ENCODE measurements at places on chromosomes 11 and 22.

GRCh38 chr11:87431392-87431791 is 393.7 kb downstream of the TMEM135 start:
- no peak for DNase-seq

- no peak for DNase-seq
Measured at GRCh38 chr11:28476049-28476448, 367.9 kb downstream of the METTL15 start.

- DNase-seq = no peak
Measured at GRCh38 chr11:100851584-100852152, 164.6 kb downstream of the ARHGAP42 start.

DNA sequence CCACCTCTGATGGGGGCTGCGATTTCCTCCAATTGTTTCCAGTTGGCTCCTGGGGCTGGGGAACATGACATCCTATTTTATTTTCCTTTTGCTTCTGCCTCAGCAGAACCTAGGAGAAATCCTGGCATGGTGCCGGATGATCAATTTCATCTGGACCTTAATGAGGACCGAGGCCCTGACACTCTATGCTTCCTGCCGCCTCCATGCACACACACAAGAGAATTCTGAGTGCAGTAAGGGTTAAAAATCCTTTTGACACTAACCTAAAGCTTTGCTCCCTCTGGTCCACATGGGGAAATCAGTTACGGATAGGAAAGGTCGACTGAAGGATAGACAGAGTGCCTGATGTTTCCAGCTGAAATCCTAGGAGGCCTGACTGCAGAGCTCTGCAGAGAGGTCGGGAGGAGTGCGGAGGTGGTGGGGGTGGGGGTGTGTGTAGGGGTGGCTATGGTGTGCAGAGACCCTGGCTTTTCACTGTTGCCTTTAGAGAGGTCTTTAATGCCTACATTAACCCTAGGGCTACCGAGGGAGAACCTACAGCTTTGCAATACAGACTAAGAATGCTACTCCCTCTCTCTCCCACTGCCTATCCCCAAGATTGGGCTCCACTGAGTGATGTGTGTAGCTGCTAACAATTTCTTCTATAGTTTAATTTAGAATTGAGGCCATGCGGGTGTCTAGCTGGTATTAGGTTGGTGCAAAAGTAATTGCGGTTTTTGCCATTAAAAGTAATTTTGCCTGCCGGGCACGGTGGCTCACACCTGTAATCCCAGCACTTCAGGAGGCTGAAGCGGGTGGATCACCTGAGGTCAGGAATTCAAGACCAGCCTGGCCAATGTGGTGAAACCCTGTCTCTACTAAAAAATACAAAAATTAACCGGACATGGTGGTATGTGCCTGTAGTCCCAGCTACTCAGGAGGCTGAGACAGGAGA is 53.6 kb upstream of the INCENP start:
- no peak for DNase-seq

DNA sequence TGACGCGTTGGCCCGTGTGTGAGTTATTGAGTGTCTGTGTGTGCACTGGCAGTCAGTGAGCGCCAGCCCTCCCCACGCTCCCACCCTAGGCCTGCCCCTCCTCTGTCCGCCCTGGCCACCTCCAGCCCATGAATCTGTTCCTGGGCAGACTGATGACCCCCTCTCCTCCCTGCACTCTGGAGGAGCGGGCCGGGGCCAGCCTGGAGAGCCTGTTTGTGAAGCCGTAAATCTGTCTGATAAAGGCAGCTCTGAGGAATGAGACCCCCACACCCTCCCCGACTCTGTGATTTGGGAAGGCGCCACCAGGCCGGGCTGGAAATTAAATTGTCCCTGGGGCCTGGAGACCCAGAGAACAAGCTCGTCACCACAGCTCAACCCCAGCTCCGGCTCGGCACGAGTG is 8.6 kb downstream of the TSSC4 start:
- no peak for DNase-seq

GRCh38 chr11:105361651-105362050 is 222.1 kb upstream of the CARD18 start:
- no peak for DNase-seq

- no peak for DNase-seq
Measured at GRCh38 chr22:23212061-23213021, 32.0 kb downstream of the BCR start.

- no peak for DNase-seq
Measured at GRCh38 chr22:43880541-43880991, 11.2 kb downstream of the PNPLA5 start.

DNA sequence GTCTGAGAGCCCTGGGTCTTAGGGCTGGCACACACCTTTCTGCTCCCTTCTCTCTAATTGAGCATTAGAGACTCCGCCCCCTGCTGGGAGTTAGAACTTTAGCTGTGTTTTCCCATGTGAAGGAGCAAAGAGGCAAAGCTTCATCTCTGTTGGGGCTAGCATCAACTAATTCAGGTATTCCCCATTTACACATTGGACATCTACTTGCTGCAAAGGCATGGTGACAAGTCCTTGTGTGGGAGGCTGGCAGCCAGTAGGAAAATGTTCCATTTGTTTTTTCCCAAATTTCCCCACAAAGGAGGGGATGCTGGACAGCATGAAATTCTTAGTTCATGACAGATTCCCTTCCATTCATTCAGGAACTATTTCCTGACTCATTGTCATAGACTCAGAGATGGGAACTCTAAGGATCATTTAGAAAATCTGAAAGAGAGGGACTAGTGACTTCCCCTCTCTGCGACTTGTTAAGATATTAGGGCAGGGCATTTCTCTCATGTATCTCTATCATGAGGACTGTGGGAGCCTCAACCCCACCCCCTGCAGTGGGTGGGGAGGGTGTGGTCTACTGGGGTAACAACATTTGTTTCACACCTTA is 3.6 kb downstream of the CD44 start:
- DNase-seq = peak; percentile 55

DNA sequence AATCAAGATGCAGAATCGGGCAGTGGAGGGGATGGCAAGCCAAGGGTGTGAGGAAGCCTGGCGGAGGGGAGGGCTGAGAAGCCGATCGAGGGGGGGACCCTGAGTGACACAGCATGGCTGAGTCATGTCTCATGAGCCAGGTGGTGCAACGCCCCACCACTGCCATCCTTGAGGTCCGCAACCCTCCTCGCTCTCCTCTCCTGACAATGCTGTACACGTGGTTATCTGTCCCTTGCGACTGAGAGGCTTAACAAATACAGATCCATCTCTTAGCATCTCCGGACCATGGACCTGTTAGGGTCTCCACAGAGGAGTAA is 14.2 kb downstream of the SLC22A12 start:
- DNase-seq = no peak

DNA sequence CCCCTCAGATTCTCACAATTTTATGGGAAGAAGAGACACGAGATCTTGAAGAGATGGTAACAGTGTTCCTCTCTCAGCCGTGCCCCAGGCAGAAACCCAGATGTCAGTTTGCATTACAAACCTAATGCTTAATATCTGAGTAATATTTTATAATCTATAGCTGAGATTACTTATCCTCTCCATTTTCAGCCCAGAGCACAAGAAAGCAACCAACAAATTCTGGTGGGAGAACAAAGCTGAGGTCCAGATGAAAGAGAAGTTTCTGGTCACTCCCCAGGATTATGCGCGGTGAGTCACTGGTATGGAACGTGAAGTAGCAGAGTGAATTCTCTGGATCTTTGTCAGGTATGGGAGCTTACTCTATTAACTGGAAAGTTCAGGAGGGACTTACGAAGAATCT is 884 bp downstream of the CENATAC start:
- DNase-seq = no peak

DNA sequence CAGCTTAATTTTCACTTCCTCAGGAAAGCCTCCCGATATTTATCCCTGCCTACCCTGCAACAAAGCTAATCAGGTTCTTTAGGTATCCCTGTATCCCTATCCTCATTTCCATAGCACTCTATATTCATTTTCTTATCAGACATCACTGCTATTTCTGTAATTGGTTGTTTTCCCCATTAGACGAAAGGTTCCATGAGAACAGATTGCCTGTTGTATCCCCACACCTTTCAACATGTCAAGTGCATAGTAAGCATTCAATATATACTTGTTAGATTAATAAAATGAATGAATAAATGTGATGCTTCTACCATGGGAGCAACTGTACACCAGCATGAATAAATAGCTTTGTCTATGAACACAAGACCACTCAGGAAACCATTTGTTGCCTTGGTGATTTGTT is 499.8 kb downstream of the DLG2 start:
- DNase-seq = no peak

DNA sequence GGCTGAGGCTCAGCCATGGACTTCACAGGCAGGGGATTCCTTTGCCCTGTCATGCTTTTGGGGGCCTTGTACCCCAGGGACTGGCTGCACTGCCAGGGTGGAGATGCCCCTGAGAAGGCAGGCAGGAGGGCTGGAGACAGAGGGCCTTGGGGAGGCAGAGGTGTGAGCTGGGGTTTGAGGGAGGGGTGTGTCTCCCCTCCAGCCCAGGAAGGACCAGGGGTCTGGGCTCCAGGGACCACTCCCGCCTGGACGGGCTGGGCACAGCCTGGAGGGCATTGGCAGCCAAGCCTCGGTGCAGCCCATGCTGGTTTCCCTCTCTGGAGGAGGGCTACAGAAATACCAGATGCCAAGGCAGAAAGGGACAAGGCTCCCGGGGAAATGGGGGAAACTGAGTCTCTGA is 19.5 kb downstream of the OTUB1 start:
- DNase-seq = no peak

GRCh38 chr22:46293577-46294260 is 3.0 kb upstream of the GTSE1 start:
- DNase-seq = no peak

GRCh38 chr11:77823775-77824174 is 2.8 kb downstream of the AAMDC start:
- DNase-seq = no peak

- peak; percentile 13 for DNase-seq
Measured at GRCh38 chr11:105164208-105164607, 24.6 kb upstream of the CARD18 start.

- DNase-seq = no peak
Measured at GRCh38 chr22:39526736-39527171, 5.8 kb downstream of the RPS19BP1 start.

GRCh38 chr11:33753304-33753967 is 17.2 kb upstream of the CD59 start:
- DNase-seq = peak; percentile 48

GRCh38 chr11:100876815-100877520 is 189.9 kb downstream of the ARHGAP42 start:
- DNase-seq = no peak

- DNase-seq = no peak
Measured at GRCh38 chr11:10633261-10633660, 60.3 kb downstream of the IRAG1 start.

DNA sequence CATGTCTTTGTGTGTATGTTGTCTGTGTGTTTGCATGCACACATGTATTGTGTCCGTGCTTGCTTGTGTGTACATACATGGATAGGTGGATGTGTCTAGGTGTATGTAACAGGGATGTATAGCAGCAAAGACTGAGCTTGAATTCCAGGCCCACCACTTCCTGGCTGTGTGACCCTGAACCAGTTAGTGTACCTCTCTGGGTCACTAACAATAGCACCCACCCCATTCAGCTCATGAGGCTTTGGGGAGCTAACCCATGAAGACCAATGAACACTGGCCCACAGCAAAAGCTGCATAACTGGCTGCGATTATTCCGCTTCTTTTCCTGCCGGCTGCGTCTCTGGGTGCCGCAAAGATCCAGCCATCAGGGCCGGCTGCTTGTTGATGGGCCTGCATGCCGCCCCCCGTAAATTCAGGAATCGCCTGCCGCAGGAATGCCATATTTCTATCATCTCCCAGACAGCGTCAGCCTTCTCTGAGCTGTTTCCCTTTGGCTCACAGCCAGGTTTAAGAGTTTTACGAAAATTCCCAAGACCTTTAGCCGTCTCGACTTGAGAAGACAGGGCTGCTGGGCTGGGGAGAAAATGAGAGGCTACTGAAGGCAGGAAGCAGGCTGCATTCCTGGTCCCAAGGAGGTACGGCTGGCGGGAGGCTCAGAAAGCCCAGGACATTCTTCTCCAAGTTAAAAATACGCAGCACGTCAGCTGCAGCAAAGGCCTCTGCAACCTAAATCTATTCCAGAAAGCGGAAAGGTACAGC is 224.6 kb downstream of the MN1 start:
- no peak for DNase-seq

- DNase-seq = peak; percentile 45
Measured at GRCh38 chr11:86802601-86803051, 2.3 kb downstream of the PRSS23 start.

- peak; percentile 41 for DNase-seq
Measured at GRCh38 chr11:117919781-117920221, 9.4 kb downstream of the TMPRSS13 start.

DNA sequence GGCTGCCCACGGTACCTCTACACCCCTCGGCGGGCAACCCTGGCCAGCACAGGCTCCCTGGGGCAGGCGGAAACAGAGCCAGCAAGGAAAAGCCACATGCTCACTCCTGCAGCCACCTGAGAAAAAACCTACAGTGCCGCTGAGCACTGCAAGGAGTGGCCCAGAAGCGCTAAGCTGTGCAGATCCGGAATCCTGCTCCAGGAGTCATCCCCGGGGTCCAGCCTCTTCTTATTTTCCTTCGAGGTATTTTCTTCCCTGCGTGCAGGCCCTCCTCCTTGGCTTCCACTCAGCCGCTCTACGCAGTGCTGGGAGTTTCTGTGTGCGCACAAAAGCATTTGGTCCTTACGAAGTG is 81.0 kb downstream of the TRMU start:
- DNase-seq = no peak

DNA sequence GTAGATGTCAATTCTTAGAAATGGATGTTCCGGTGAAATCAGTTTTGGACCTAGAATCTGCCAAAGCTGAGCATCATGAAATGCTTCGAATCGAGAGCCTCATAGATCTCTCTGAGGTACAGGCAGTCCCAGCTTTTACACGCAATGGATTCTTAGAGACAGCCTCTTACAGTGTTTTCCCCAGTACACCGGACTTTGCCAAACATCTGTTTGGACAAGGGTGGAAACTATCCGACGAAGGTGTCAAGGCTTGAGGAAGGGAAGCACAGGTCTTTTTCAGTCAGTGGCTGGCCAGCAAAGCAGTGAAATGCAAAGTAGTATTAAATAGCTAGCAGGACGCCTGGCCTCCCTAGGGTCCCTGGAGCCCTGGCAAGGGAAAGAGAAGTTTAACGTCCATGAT is 4.9 kb downstream of the GRK3 start:
- DNase-seq = no peak

GRCh38 chr11:104462341-104462740 is 298.4 kb upstream of the PDGFD start:
- no peak for DNase-seq

- no peak for DNase-seq
Measured at GRCh38 chr11:69948256-69949141, 129.3 kb upstream of the FGF3 start.

DNA sequence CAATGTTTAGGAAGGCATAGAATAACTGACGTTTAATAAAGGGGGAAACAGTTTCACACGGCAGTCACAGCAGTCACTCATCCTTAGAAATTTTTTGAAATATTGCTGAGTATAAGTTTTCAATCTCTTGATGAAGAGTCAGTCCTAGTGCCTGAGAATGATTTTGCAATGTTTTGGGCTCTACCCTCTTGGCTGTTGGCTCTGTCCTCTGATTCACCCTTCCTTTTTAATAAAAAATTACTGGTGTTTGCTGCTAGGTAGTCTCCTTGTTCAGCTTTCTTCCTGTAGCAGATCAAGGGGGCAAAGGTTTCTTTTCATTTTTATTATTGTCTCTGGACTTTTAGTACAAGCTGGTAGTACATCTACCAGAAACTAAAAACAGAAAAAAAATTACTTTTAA is 194.3 kb upstream of the ANO3 start:
- no peak for DNase-seq

GRCh38 chr11:1387961-1388762 is 1.6 kb upstream of the BRSK2 start:
- DNase-seq = no peak

Measured in activated CD4-positive, alpha-beta T cell treated with anti-CD3 and anti-CD28 coated beads, Interleukin-2, Interleukin-4, amounts not matched to agents 100 ng/mL and 50 ng/mL, durations not matched to agents 16 hours and 8 hours (primary cell).